ENCODE measurements at places on chromosomes 7 and 10.

DNA sequence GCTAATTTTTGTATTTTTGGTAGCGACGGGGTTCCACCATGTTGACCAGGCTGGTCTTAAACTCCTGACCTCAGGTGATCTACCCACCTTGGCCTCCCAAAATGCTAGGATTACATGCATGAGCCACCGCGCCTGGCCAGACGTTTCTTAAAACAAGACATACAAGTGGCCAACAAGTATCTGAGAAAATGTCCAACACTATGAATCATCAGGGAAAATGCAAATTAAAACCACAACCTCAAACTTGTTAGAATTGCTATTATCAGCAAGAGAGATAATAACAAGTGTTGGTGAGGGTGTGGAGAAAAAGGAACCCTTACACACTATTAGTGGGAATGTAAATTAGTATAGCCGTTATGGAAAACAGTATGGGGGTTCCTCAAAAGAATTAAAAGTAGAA, 148.6 kb downstream of the SUGCT start:
- DNase-seq: no peak

- no peak for DNase-seq
Measured at GRCh38 chr7:17062151-17063044, 180.6 kb upstream of the AGR3 start.

DNA sequence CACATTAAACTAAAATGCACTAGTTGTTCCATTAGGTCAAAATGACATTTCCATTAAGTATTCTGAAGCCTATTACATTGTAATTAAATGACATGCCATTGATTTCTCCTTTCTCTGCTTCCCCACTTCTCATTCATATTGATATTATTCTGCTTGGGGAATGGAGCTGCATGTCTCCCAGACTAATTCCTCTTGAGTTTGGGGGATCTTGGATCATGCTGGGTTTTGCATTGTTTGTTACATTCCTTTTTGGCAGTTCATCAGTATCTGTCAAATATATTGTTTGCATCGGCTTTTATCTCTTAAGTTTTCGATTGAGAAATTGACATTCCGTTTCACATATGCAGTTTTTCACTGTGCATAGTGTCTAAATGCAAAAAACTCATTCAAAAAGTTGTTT, 65.1 kb upstream of the CYP26C1 start:
- no peak for DNase-seq

DNA sequence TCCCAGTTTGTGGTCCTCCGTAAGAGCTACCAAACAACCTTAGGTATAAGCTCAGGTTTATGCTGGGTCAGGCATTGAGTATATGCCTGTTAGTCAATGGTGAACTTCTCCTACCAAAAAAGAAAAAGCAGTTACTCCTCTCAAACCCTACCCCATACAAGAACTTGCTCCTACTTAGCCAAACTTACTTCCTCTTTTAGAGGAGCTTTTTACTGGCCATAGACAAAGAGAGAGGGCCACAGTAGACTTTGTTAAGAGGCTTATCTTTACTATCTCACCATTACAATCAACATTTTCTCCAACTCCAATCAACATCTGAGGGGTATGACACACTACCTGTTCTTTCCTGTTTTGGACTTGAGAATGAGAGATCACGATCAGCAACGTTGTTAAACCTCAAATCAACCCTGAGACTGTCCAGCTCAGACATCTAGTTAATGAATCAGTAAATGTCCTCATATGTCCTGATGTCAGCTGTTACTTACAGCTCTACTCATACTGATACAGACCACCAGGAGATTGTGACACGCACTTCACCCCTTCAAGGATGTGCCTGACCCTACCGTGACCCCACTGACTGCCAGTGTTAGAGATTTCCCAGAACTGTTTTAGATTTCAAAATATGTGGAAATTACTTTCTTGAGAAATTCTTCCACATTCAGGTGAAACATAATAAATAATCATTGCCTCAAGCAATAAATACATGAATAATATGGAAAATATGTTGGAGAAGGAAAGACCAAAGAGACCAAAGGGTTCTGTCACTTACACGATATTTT, 18.4 kb upstream of the CCDC71L start:
- DNase-seq: peak; percentile 20

GRCh38 chr10:119724593-119725516, 995 bp upstream of the INPP5F start:
- DNase-seq: no peak

GRCh38 chr7:77461246-77461645, 45.1 kb upstream of the GSAP start:
- no peak for DNase-seq

GRCh38 chr10:121753726-121754476, 155.7 kb upstream of the FGFR2 start:
- no peak for DNase-seq

DNA sequence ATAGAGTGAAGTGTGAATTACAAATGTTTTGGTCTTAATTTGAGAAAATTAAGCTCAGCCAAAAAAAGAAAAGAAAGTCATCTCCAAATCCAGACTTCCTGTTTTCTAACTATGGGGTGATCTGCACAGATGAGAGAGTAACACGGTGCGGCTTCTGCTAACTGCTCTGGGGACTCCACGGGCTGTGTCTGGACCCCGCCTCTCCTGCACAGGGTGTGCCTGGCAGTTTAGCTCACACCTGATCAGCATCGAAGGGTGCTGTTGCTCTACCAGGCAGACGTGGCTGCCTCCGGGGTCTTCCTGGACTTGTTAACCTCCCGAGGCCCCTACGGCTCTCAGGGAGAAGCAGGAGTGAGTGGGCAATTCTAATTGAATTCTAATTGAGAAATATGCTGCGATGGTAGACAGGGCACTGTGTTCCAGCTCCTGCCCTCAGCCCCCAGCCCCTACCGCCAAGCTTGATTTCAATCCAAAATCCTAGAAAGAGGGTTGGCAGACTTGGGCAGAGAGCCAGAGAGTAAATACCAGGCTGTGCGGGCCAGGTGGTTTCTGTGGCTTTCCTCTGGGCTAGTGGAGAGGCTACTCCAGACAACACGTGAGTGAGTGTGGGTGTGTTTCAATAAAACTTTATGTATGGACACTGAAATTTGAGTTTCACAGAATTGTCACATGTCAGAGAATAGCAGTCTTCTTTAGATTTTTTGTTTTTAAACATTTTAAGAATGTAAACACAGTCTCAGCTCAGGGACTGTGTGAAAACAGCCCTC, 13.4 kb downstream of the SHH start:
- no peak for DNase-seq

- DNase-seq: no peak
Measured at GRCh38 chr7:10815546-10815945, 158.1 kb upstream of the PHF14 start.

GRCh38 chr10:112843623-112844022, 106.4 kb upstream of the TCF7L2 start:
- DNase-seq: no peak

DNA sequence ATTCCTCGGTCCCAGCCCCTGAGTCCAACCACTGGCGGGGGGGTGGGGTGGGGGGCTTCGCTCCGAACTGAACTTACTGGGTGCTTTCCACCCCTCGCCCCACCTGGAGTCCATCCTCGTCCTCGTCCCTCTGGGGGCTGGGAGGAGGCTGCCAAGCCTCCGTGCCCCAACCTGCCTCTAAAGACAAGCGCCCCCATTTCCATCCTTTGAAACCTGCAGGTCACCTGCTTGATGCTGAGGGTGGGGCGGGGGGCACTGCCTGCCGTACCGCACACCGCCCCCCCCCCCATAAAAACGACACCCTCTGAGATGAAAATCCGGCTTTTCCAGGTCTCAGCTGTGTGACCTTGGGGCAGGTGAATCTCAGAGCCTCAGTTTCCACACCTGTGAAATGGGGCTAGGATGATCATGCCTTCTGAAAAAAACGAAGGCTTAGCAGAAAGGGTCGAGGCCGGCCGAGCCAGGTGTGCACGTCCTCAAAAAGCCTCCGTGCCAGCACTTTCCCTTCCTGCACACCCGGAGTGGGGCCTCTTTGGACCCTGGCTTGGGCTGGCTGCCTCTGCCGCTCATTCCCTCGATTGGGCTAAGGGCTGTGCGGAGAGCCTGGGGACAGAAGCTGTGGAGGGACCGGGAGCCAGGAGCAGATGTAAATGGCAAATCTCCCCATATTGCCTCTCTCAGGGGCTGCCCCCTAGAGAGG, 967 bp downstream of the ELFN1 start:
- DNase-seq: no peak

DNA sequence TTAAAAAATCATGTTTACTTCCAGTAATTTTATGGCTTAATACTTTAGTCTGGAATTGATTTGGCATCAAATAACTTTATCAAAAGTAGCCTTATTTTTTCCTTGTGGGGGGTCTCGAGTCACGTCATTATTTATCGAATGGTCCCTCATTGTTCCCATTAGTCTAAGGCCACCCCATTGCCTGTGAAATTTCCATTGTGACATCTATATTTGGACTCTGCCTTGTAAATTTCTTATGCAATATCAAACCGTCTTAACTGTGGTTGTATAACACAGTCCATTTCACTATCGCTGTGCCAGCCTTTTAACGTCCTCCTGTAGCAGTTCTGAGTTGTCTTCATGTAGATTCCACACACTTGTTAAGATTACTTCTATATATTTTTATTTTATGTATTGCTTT, 103.9 kb upstream of the RET start:
- no peak for DNase-seq

DNA sequence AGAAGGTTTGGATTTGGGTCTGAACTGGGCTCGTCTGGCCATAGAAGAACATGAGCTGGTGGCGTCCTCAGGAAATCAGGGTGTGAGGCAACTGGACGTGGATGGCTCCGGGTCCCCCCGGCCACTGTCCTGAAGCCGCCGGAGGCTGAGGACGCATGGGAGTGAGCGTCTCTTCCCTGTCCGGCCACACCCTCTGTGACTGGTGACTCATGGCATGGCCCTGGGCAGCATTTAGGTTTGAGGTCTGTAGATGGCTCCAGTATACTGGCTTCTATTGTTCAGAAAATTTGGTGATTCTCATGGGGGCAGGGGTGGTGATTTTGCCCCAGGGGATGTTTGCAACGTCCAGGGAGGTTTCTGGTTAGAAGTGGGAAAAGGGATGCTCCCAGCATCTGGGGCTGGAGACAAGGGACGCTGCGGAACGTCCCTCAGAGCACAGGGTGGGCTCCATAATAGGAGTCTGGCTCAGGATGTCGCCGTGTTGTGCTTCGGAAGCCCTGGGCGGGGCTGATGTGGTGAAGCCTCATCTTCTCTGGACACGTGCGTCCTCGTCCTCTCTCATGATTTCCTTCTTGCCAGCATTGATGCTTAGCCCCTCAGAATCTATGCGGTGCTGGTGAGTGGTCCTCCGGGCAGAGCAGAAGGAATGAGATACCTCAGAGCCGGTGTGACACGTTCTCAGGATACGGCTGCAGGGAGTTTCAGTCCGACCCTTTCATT, 49.9 kb downstream of the PITRM1 start:
- DNase-seq: no peak

- no peak for DNase-seq
Measured at GRCh38 chr7:42689626-42690025, 222.2 kb downstream of the C7orf25 start.

GRCh38 chr7:24052572-24053260, 231.3 kb upstream of the NPY start:
- no peak for DNase-seq

DNA sequence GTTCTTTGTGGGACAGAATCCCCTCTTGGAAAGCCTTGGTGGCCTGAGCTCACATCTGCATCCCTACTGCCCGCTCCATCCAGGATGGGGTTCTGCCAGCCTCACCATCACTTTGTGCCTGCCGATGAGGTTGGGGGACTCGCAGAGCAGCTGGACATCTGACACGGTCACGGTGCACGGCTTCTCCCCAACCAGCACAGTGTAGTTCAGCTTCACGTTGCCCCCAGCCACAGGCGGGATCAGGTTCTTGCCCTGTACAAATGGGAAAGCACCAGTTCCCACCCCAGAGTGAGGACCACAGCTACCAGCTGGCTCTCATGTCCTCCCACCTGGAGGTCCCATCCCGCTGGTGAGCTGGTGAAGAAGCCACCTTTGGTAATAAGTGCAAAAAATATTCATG, 395.8 kb downstream of the PLXNA4 start:
- no peak for DNase-seq

DNA sequence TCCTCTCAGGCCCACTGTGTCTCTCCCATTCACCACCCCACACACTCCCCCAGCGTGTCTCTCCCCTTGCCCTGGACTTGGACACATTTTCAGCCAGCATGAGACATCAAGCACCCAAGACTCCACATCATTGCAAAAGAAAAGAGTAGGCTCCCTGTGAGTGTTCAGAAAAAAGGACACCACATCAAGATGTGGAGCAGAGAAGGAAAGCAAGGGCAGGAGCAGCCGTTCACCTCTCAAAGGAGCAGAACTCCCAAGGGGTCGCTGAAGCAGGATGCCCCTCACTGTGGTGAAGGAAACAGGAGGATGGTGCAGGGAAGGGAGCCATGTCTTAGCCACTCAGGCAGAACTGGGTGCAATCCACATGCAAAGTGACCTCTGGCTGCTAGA, 89.9 kb upstream of the MACROH2A2 start:
- no peak for DNase-seq

Data from stimulated activated naive CD8-positive, alpha-beta T cell treated with anti-CD3 and anti-CD28 coated beads, Interleukin-15, Interleukin-2, amounts not matched to agents 100 U/mL and 50 U/mL, for 24 hours (primary cell).